ENCODE measurements at places on chromosomes 1 and 21. TPM values are rescaled to one million over a fixed set of nuclear protein-coding genes. Genes with fewer than 3 reads are reported as not detected.

The C1orf115 gene
- total RNA-seq, result 2.0 TPM

DNA sequence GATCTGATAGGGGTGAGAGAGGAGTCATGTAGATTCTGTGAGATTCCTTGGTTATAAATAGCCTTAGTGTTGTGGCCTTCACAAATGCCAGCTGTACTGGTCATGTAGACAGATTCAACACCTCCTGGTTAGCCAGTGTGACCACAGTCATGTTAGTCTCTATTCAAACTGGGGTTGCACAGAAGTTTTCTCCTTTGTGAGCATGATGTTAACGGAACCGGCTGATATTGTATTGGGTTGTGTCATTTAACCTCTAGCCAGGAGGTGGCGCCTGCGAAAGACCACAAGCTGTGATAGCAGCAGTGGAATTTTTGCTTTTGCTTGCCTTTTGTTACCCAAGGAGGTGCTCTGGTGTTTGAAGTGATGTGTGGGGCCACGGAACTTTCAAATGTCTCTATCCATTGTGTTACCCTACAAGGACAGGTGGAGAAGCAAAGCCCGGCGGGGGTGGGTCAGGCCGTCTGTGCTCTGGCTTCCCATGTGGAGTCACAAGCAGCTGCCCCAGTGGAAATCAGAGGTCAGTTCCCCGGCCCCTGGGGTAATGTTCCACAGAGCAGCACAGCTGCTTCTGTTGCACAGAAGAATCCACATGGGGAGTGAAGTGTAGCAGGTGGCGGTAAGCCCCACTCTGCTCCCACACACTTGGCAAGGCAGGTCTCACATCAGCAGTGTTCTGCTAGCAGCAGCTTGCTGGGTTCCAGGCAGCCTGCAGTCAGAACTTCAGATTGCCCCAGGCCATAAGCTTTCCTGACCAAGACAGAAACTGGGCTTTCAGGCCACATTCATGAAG lies 112.6 kb downstream of the ADAMTS1 start:
- DNase-seq, result no peak

GRCh38 chr1:195251900-195252299 lies 1356.3 kb downstream of the KCNT2 start:
- DNase-seq, result no peak

DNA sequence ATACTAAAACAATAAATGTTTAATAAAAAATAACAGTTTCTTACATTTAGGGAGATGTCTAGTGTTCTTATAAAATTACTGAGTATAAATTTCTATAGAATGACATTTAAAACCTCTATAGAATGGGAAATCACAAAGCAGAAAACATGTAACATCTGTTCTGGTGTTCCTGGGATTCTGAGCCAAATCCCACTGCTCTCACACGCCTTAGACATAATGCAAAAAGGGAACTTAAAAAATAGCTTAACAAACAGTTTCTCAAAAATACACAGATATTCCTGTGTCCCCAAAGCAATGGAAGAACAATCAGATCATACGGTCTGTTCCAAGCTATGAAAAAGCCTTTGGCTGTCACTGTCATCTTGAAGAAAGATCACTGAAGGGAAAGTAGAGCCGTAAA lies 27.0 kb upstream of the ZNF124 start:
- DNase-seq, result no peak

- no peak for DNase-seq
Observed at GRCh38 chr1:92768296-92768695, 16.6 kb downstream of the EVI5 start.

GRCh38 chr1:206794294-206794908 lies 22.1 kb upstream of the IL10 start:
- peak; percentile 62 for DNase-seq

GRCh38 chr1:234975122-234975940 lies 153.3 kb downstream of the TOMM20 start:
- no peak for DNase-seq

DNA sequence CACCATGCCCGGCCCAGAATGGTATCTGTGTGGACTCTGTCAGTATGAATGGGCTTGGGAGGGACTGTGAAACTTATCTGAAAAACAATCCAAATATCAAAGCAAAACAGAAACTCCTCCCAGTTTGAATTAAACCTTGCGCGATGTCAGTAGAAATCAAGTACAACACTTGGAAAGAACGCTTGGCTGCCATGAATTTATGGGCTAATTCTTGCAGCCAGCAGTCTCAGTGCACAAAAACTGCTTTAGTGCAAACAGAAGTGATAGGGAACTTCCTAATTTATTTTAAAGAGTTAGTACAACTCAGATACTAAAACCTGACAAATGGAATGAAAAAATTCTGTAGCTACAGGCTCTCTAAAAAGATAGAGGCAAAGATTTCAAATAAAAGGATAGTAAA lies 8.5 kb downstream of the CLCA1 start:
- DNase-seq, result no peak

GRCh38 chr1:19308509-19308907 lies 3.4 kb downstream of the AKR7A2 start:
- no peak for DNase-seq
